ENCODE measurements at places on chromosomes 4 and X.

GRCh38 chr4:77104791-77105540, 29.2 kb upstream of the CCNI start:
- no peak for DNase-seq

DNA sequence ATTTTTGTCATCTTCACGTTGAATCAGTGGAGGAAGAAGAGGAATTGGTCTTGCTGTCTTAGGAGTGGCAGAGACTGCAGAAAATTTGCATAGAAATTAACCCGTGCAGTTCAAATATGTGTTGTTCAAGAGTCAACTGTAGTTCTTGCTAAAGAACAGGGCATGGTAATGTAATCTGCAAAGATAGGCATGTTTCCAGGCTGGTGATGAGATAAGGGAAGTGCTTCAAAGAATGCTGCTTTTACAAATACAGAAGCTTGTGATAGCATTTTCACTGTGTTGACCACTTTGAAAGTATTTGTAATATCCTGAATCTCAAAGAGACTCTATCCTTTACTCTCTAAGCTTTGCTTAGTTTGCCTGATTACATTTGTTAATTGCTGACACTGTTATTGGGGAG, 60.1 kb downstream of the PRRG1 start:
- DNase-seq = no peak

- DNase-seq = no peak
Observed at GRCh38 chrX:148363471-148364235, 136.8 kb upstream of the AFF2 start.

DNA sequence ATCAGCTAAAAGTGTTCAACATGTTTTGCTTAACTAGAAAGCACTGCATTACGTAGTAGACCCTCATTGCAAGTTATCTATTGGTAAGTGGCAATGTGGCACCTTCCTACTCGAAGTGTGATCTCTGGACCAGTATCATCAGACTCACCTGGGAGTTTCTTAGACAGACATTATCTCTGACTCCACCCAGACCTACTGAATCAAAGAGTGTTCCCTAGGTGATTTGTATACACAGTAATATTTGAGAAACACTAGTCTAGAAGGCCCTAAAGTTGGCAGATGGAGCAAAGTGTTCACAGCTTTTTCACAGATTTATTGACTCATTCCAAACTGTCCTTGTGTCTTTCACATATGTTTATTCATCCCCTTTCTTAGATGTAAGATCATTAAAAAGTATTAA, 35.7 kb downstream of the SHROOM4 start:
- no peak for DNase-seq

- no peak for DNase-seq
Observed at GRCh38 chrX:103017542-103017941, 46.4 kb downstream of the BEX1 start.

- DNase-seq = no peak
Observed at GRCh38 chr4:151568966-151569365, 160.0 kb downstream of the FHIP1A start.

DNA sequence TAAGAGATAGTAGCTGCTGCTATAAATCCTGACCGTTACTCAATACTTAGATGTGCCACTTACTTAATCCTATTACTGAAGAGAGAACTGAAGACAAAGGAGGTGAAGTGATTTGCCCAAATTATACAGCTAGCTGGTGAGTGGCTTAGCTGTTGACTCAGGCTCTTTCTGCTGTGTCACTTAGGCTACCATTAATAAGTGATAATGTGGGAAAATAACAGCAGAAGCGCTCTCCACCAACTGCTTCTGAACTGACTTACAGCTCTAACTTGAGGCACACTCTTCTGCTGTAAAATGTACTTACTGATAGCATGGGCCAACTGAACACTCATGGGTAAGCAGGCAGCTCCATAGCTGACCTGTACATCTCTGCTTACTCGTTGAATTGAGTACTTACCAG, 7.5 kb upstream of the KLHL5 start:
- no peak for DNase-seq

DNA sequence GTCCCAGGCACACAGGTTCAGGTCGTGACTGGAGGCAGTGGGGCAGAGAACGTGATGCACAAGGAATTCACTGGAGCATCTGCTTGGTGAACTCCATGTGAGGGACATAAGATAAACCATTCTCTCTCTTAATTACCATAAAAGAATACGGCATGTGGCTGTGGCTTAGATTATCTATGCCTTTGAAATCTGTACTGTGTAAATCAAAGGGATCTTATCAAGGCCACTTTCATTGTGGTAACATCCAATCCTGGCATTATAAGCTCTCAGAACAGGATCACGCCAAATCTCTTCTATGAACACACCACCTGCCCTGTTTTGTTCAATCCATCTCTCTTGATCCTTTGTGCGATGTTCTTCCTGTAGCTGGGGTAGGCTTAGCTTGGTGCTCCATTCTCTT, 192.3 kb downstream of the SPATA18 start:
- no peak for DNase-seq

DNA sequence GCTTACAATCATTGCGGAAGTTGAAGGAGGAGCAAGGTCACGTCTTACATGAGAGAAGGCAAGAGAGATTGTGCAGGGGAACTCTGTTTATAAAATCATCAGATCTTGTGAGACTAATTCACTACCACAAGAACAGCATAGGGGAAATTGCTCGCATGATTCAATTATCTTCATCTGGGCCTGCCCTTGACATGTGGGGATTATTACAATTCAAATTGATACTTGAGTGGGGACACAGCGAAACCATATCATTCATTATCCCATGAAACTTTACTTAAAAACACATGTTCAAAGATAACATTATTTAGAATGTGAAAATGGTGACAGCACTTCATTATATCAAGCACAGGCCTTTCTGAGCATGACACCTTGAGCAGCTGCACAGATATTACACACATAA, 1087.8 kb downstream of the C4orf33 start:
- DNase-seq = no peak

- no peak for DNase-seq
Observed at GRCh38 chrX:22433292-22434070, 160.8 kb downstream of the CBLL2 start.

GRCh38 chr4:70628444-70628843, at the start of gene ENAM:
Gene ENAM, plus strand, starts transcription at chr4:70628744. Its CDS starts 757 bp downstream, at chr4:70629501.
- no peak for DNase-seq

- no peak for DNase-seq
Observed at GRCh38 chr4:10461091-10461849, 4.0 kb upstream of the ZNF518B start.

- no peak for DNase-seq
Observed at GRCh38 chr4:2860391-2861348, 17.0 kb downstream of the ADD1 start.

DNA sequence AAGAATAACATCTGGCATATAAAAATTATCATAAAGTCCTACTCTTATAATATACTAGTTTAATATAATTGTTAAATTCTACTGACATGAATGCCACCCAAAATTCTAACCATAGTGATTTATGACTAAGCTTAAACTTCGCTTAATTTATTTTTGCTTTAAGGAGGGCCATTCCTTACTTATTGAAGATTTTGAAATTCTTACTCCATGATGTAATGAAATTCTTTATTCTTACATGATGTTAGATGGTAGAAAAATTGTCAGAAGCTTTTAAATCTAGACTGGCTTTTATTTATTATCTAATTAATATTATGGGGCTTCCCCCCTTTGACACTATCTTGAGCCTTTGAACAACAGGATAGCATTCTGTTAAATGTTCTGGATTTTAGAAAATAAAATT, 19.5 kb upstream of the SUPT20HL2 start:
- no peak for DNase-seq

DNA sequence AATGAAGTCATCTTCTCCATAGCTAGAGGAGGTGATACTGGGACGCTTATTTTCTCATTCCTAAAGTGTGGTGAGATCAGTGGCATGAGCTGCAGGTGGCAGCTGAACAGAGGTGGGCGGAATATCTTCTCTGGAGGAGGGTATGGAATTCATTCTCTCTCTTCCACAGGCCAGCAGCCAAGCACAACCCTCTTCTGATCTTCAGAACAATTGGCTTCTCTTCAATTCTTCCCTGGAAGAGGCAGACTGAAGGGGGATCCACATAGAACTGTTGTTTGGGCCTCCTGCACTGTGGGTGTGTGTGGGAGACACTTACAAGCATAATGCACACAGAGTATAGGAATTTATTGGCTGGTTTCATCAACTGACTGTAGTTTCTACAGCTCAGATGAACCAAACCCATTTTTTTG, 180.4 kb upstream of the RASGEF1B start:
- DNase-seq = no peak

DNA sequence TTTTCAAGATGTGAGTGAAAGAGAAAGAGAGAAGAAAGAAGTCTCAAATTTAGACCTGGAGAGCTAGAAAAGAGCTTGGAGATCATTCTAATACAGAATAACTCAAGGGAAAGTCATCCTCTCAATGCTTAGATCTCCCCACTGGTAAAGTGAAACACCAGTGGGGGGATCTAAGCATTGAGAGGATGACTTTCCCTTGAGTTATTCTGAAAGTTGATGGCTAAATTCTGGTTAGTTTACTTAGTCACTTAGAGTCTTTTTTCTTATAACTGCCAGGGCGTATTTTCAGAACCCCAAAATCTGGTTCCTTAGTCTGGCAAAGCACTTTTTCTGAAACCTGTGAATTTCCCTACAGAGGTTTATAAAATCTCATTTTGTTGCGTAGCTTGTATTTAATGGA, 198.6 kb downstream of the ARHGAP24 start:
- no peak for DNase-seq

GRCh38 chr4:20252656-20253282, 1.1 kb downstream of the SLIT2 start:
- DNase-seq = no peak

GRCh38 chr4:102809190-102809589, 18.2 kb downstream of the UBE2D3 start:
- DNase-seq = no peak

- DNase-seq = no peak
Observed at GRCh38 chrX:43002526-43003203, 224.7 kb upstream of the PPP1R2C start.

All from cortex of kidney (tissue), 1 donor.